Astrocyte of the hippocampus (primary cell): ENCODE measurements at places on chromosomes 2 and 18.

- DNase-seq: peak; percentile 77
Observed at GRCh38 chr18:76821875-76822505, 367 bp upstream of the ZNF236 start.

DNA sequence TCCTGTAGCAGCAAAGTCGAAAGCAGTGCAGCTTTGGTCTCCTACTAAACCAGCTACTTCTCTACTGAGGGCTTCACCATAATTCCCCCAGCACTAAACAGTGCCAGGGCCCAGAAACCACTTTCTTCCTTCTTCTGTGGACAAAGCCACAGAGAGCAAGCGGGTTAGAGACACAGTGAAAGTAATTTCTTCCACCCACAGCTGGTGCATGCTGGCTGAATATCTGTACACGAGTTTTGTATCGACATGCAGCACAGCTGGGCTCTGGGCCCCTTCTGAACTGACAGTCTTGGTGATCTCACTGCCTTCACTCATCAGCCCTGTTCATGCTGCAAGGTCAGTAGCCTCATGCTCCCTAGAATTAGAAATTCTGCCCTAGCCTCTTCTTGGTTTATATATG lies 74.0 kb upstream of the SULT1C3 start:
- DNase-seq: no peak

DNA sequence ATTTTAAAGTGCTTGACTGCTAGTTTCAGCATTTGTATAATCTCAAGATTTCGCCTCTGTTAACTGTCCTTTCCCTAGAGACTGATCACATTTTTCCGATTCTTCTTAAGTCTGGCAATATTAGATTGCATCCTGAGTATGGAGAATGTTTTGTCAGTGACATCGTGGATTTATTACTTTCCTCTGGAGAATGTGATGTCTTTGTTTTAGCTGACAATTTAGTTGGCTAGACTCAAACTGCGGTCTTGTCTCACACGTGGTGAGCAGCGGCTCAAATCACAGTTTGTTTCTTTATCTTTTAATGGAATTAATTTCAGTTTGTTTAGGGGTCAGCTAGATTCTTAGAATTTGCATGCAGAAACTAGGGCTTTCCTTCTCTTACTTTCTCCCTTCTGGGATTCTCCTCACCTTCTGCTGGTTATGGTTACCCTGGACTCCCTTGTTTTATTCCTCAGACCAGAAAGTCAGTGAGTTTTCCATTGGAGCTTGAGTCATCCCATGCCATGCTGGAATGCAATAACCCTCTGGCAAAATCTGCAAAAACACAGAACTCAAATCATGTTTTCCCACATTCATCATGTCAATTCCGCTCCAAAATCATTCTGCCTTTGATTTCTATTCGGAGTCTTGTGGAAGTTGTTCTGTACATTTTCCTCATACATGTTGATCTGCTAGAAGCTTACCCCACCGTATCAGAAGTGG lies 327.2 kb upstream of the TRIB2 start:
- DNase-seq: peak; percentile 14

DNA sequence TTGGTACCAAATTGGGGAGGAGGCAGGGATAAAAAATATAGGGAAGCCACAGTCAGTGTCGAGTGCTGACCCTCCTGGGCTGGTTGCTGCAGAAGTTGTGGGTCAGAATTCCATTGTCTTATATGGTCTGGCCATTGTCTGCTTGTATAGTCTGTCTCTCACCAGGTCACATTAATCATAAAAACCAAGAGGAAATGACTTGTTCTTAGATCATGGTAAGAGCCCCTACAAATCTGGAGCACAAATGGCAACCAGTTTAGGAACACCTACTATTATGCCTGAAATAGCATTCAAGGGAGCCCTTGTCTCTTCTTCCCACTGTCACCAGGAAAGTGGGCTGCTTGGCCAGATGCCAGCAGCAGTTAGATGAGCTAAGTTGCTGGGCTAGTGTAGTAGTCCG lies 119.7 kb upstream of the RMP24 start:
- no peak for DNase-seq

GRCh38 chr2:146128216-146128615 lies 1608.3 kb upstream of the ZEB2 start:
- no peak for DNase-seq

GRCh38 chr2:84875213-84875560 lies 5.7 kb downstream of the TRABD2A start:
- no peak for DNase-seq

DNA sequence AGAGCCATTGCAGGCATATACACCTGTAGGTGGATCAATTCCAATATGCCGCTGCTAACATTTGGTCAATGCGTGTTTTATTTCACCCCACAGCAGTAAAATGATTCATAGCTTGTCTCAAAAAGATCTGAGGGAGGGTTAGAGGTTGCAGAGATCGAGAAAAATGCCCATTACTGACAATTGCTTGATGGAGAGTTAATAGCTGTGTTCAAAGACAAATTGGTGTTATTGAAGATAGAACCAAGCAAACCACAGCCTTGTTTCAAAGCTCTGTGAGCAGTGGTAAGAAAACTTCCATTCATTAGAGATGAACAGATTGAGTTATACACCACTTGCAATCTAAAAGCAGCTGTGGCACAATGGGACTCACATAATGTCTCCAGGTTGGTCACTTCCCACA lies 95.4 kb downstream of the KCNE4 start:
- no peak for DNase-seq

DNA sequence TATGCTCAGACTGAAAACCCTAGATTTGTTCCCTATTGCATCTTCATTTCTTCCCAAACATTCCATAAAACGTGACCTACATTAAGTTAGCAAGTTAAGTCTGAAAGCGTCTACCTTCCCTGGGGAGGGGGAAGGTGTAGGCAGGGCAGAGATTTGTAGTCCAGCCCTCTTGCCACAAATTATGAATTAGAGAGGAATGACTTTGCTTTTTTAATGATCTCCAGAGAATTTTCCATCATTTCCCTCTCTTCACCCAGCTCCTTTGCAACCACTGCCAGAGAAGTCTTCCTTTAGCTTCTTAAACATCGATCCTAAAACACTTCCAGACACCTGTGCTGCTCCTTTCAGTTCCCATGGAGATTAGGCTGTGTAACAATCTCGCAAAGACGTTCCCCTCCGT lies 1.2 kb downstream of the C2orf76 start:
- no peak for DNase-seq

DNA sequence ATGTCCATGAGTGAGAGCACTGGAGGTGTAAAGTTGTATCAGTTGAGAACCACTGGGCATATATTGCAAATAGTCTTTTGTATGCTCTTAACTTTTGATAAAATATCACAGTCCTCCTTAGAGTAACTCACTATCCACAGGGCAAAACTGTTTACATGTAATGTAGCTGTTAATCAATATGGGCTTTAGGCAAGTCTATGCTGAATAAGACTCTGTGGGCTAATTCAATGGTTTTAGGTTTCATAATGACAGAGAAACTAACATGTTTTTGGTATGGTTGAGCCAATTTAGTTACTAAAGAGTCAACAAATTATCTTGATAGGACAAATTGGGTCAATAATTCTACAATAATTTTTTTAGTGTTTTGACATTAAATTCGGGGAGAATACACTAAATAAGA lies 1134.9 kb upstream of the FAM98A start:
- no peak for DNase-seq

DNA sequence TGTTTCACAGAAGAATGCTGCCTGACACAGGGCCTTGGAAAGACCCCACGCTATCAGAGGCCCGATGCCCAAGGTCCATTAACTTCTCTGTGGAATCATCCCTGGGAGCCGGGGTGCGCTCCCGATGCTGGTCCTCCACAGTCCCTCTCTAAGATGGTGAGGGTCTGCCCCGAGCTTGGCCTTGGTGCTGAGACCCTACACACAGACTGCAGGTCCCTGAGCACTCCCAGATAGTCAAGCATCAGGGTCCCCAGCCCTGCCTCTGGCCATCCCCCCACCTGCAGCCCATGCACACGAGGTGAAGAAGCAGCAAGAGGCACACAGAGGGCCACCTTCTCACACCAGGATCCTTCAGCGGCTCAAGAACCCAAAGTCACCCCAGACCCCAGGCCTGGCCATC lies 263.3 kb downstream of the MYCN start:
- no peak for DNase-seq

DNA sequence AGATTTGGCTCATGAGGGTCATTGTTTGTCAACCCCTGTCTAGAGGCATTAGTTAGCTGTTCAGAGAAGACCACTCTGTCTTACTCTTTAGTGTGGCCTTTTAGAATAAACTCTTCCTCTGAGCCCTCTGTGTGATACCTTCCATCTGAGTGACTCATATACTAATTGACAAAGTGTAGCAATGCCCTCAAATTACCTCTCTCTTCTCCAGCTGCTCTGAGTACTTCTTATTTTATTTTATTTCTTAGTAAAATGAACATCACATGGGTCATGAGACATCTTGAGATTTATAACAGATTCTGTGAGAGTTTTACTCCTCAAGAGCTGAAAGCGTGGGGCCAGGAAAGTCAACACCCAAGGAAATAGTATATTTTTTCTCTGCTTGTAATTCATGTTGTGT lies 67.4 kb downstream of the KCTD18 start:
- DNase-seq: peak; percentile 58

GRCh38 chr18:10895976-10896375 lies 253.4 kb downstream of the PIEZO2 start:
- DNase-seq: no peak

DNA sequence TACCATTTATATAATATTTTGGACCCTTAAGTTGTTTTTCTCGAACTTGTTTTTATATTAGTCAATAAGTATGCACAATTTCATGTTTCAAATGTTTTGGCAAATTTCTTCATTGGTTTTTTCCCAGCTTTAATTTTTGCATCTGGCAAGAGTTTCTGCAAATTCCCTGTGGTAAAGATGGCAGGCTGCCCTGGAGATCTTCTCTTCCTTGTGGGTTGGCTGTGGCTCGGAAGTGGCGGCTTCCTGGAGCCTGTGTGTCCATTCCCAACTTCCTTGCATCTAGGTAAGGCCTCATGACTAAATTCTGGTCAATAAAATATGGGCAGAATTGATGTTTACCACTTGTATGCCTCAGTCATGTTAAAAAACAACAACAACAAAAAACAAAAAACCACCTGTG lies 818.6 kb downstream of the EPHA4 start:
- DNase-seq: peak; percentile 66

DNA sequence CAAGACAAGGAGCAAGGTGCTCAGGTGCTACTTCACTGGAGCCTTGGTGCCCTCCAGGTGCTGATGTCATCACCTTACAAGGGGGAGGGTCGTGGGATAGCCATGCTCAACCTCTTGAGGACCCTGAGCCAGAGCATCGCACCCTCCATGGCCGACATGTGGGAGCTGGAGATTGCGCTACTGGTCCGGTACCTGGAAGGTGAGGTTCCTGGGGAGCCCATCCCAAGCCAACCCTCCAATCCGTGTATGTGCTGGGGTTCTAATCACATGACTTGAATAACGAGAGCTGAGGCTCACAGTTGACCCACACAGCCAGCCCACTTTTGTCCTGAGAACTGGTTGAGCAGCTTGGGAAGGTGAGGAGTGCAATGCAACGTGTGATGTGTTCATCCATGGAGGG lies 25.9 kb downstream of the MROH2A start:
- no peak for DNase-seq

DNA sequence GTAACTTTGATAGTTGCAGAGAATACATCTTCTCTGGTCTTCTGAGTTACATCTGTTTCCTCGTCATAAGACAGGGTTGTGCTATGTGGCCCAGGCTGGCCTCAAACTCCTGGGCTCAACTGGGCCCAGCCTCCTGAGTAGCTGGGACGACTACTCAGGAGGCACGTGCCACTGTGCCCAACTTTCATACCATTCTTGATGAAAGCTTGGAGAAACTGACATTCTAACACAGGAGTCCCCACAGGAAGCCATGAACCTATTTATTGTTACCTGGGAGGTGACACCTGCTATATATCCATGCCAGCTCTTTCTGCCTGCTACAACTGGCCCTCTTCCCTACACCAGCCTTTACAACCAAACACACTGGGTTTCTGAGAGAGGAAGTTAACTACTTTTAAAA lies 19.1 kb downstream of the EIF2AK3 start:
- DNase-seq: no peak

DNA sequence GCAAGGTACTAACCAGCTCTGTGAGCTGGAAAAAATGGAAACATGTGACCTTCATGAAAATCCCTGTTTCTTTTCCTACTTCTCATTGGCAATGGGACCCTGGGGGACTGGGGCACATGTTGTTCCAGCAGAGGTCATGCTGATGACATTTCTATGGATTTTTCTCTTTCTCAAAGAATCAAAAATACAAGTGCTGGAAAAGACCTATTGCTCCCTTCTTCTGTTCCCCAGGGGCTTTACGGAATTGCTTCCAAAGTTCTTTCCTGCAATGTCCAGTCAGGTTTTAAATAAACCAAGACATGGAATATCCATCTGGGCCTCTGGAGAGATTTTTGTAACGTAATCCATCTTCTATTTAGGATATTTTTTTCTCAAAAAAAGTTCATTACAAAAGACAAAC lies 1006.1 kb upstream of the CELF4 start:
- no peak for DNase-seq

DNA sequence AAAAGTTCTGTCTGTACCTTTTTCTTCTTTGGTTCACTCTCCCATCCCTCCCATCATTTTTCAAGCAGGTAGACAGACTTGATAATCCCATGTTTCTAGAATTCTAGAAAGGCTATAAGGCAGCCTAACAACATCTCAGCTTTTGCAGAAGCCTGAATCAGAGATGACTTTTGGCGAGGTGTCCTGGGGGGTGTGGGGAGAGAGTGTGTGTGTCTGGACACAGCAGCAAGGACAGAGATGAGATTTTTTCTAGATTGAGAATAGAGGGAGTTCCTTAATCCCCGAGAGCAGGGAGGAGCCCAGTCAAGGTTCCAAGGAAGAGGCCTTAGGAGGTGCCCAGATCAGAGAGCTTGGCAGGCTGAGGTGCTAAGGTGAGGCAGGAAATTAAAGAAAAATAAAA lies 22.0 kb upstream of the LAPTM4A start:
- DNase-seq: no peak

DNA sequence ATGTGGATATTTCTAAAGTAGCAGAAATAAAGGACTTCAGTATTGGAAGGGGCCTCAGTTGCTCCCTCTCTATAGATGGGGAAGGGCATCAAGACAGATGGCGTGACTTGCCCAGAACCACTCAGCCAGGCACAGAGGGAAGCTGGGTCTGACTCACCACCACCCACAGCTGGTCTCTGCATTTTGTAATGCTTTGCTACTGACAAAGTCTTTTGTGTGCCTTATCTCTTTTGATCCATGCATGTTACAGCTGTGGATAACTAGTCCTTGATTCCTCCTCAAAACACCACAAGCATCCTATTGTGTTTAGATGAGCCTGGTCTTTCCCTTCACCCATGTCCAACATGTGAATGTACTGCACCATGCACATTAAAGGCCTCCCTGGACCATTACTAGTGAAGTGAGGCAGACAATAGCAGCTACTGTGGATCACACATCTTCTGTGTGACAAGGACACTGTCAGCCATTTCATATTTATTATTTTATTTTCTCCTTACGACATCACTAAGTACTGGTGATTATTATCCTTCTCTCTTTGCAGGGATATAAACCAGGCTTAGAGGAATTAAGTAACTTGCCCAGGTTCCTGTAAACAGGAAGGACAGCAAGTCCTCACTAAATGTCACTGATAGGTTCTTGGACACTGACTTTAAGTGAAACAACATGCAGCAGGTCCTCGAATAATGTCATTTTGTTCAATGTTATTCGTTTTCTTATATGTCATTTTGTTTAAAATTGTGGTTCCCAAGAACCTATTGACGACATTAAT lies 29.6 kb upstream of the IL37 start:
- DNase-seq: peak; percentile 44

- DNase-seq: peak; percentile 62
Observed at GRCh38 chr18:6521803-6522418, 107.2 kb upstream of the L3MBTL4 start.
